ENCODE measurements at places on chromosomes 16 and 17. TPM values are rescaled to one million over a fixed set of nuclear protein-coding genes. Genes with fewer than 3 reads are reported as not detected.

- no peak for DNase-seq
These were observed 190.2 kb downstream of the PRKCA start for GRCh38 chr17:66492561-66493005.

Gene NXPH3
- not detected for total RNA-seq

Gene OR2C1
- total RNA-seq: not detected

Gene PRSS27
- 6.3 TPM for total RNA-seq

DNA sequence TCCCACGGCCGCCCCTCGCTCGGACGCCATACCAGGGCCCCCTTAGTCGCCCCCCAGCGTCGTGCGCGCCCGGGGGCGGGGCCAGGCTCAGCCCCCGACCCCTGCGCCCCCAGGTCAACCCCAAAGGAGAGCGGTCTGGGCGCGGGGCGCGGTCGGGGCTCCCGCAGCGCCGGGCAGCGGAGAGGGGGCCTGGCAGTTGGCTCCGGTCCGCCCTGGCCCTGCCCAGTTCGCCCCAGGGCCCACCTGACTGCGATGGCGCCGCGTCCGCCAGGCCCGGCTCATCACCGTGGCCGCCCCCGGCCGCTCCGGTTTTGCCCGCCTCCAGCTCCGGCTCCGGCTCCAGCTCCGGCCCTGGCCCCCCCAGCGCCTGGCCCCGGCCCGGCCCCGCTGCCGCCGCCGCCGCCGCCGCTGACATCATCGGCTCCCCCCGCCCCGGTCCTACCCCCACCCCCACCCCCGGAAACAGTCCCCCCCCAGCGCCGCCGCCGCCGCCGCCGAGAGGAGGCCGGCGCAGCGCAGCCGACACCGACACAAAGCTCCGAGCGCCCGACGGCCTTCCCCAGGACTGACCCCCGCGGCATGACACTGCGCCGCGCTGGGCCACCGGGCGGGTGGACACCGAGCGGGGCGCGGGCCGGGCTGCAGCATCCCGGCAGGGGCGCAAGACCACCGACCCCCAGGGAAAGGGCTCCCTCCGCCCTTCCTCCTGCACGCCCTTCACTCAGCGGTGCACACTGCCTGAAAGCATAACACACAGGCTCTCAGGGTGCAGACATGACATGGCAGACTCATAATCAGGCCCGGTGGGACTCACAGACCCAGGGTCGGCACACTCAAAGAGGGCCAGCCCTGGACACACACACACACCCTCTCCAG lies at the start of gene ZBTB4:
Gene ZBTB4, minus strand, starts transcription at position 419 of the 876 bp plus-strand sequence. CDS start 12,830 bp downstream, outside the sequence.
- no peak for DNase-seq

- DNase-seq: no peak
These were observed 2.8 kb downstream of the EMP2 start for GRCh38 chr16:10577305-10578202.

Gene TBC1D3
- total RNA-seq: 3.6 TPM

GRCh38 chr16:79392081-79392480 lies 208.5 kb downstream of the MAF start:
- DNase-seq: no peak

Gene KRTAP4-8
- total RNA-seq: not detected

DNA sequence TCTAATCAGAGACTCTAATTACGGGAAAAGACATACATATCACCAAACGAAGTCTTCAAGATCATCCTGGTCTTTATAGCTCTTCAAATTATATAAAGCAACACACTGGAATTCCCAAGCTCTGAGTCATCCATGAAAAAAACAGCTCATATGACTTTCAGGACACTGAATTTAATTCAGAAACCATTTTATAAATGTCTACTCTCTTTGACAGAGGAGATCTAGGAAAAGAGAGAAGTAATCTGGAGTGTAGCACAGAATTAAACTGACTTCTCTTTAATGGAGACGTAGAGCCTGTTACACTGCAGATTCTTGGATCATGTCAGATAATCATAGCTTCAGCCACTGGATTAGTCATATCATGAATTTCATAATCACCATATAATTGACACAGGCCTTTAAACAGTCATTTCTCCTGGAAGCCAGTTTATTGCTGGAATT lies 86.8 kb upstream of the WSB1 start:
- peak; percentile 77 for DNase-seq

Gene MYH8
- not detected for total RNA-seq

DNA sequence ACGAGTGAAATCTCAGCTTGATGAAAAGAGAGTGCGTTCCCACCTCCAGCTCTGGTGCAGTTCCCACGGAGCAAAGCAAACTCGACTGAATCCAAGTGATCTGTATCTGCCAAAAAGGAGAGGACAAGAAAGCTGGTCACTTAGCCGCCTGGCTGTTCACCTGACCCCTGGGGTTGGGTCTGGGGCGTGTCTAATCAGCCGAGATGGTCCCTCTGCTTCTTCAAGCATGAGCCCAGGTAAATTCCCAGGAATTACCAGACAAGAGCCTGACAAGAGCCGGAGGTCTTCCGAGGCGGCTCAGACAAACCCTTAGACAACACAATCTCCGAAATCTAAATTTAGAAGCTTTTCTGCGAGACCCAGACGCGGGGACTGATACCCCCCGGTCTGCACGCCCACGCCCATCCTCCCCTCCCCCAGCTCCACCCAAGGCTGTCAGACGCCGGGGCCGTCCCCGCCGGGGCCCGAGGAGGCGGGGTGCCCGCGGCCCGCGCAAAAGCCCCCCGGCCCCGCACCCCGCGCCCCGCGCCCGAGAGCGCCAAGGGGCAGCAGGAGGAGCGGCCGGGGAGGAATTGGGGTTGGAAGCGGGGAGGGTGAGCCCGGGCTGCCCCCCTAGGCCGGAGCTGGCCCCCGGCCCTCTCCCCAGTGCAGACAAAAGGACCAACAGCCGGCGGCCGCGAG lies 674 bp downstream of the ZNF821 start:
- DNase-seq: peak; percentile 31

GRCh38 chr16:89048090-89048725 lies 45.4 kb upstream of the ACSF3 start:
- DNase-seq: no peak

Gene SYT17
- total RNA-seq: not detected

Gene SLC5A10
- total RNA-seq: 0.16 TPM

DNA sequence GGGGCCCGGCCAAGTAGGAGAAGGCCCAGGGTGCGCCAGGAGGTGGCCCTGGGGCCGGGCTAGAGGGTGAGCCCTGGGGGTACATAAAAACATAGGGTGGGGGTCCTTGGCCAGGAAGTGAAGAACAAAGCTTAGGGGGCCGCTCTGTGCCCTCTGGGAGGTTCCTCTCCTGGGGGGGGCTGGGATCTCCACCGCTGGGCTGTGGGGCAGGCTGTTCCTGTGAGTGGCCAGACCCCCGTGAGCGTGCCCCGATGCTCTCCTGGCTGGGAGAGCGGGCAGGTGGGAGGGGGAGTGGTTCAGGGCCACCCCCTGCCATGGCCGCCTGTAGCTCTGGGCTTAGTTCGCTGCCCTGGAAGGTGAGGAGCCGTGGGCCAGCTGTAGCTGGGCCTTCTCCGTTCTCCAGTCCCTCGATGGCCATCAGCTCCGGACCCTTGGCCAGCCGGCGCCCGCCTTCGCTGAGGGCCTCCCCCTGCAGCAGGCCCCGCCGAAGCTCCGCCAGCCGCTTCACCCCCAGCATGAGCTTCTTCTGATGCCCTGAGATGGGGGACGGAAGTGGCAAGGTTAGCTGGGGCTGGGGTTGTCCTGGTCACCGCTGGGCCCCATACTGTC lies 12.5 kb downstream of the CASKIN2 start:
- DNase-seq: no peak

DNA sequence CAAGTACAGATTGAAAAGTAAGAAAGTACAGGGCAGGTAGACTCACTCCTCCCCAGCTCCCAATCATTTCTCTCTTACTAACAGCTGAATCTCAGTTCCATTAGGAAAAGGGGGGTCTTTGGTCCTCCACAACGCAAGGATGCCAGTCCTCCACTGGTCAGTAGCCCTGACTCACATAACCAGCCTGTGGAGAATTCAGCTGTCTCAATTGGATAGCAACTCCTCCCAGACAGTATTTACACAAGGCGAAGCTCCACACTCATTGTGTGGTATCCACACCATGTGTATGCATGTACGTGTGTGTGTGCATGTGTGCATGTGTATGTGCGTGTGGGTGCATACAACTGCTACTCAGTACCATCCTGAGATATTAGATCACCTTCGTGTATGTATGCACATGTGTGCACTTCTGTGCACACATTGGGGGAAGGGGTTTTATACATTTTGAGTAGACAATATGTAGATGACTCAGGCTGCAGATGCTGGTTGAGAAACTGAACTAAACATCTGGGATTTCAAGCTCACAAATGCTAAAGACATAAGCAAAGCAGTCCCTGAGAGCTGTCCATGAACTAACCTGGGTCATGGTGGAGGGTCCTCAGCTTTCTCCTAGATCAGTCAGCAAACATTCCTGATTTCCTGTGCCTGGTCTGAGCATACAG lies 240.1 kb downstream of the SLC39A11 start:
- DNase-seq: no peak

DNA sequence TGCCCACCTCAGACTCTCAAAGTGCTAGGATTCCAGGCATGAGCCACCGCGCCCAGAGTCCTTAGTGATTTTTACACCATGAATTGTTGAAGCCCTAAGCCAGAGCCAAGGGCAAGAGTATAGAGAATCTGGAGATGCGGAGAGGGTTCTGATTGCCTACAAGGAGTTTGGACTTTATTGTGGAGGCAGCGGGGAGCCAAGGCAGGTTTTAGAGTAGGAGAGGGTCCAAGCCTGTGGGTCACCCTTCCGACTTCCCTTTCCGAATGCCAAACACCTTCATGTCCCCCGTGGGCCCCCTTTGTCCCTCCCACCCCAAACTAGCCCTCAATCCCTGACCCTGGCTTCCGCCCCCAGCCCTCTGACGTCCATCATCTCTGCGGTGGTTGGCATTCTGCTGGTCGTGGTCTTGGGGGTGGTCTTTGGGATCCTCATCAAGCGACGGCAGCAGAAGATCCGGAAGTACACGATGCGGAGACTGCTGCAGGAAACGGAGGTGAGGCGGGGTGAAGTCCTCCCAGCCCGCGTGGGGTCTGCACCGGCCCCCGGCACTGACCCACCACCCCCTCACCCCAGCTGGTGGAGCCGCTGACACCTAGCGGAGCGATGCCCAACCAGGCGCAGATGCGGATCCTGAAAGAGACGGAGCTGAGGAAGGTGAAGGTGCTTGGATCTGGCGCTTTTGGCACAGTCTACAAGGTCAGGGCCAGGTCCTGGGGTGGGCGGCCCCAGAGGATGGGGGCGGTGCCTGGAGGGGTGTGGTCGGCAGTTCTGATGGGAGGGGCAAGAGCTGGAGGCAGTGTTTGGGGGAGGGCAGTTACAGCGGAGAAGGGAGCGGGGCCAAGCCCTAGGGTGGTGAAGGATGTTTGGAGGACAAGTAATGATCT lies 7.1 kb downstream of the MIEN1 start:
- no peak for DNase-seq

- DNase-seq: no peak
These were observed 4.4 kb downstream of the CRLF3 start for GRCh38 chr17:30819971-30820705.

- peak; percentile 63 for DNase-seq
These were observed 7.1 kb upstream of the AKTIP start for GRCh38 chr16:53509906-53510703.

- DNase-seq: no peak
These were observed 823 bp upstream of the ZNF469 start for GRCh38 chr16:88381820-88382451.

DNA sequence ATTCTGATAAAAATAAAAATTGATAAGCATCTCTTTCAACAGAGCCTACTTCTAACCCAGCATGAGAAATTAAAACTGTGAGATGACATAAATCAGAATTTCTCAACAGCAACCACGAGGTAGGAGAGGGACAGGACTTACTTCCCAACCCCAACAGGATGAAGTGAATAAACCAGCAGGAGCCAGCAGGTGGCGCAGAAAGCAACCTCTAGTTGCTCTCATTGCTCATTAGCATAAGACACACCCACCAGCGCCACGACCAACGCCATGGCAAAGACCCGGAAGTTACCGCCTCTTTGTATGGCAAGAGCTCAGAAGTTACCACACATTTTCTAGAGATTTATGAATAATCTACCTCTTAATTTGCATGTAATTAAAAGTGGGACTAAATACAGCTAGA lies 189.4 kb upstream of the CDH8 start:
- DNase-seq: peak; percentile 81

Gene CORO7
- 20.3 TPM for total RNA-seq

Gene IGFALS
- not detected for total RNA-seq

DNA sequence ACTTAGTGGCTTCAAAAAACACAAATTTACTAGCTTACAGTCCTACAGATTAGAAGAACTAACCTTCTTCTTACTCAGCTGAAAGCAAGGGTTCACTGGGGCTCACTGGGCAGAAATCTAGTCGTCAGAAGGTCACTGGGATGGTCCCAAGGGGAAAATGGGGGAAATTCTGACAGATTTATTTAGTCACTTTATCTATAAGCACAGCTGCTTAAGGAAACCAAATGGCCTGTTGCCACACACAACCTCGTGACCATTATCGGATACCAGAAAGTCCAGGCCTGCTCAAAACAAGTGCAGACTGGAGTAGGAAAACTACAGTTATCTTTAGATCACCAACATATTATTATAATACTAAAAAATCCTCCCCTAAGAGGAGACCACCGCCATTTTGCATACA lies 374.6 kb upstream of the ASIC2 start:
- DNase-seq: no peak

GRCh38 chr17:16419929-16420271 lies 4.5 kb downstream of the TRPV2 start:
- DNase-seq: peak; percentile 65

- DNase-seq: peak; percentile 16
These were observed 86.7 kb downstream of the ZFHX3 start for GRCh38 chr16:72961115-72961832.

DNA sequence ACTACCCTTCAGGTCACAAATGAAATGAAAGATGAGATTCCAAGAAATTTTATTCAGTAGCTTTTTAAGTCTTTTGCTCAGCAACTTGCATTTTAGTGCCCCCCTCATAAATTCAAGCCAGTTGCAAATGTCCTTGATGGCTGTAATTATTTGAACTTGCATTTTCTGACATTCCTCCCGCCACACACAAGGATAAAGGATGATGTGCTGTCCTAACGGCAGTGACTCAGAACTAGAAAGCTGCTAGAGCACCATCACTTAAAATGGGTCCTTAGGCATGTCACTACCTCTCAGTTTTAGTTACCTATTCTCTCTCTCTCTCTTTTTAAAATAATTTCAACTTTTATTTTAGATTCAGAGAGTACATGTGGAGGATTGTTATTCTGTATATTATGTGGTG lies 306.7 kb downstream of the CNTNAP4 start:
- DNase-seq: no peak

GRCh38 chr17:33858682-33859081 lies 396.4 kb upstream of the CCL2 start:
- no peak for DNase-seq

Gene UNK
- total RNA-seq: 12.3 TPM

GRCh38 chr17:70658840-70659239 lies 489.5 kb downstream of the KCNJ2 start:
- no peak for DNase-seq

Data from MCF 10A (cell line).